ENCODE measurements at places on chromosomes 3 and 15. TPM values are rescaled to one million over a fixed set of nuclear protein-coding genes. Genes with fewer than 3 reads are reported as not detected.

The MYH15 gene
- total RNA-seq, result 0.19 TPM

The NMD3 gene
- 107 TPM for total RNA-seq

The ACKR2 gene
- not detected for total RNA-seq

The GOLGA8M gene
- 0.09 TPM for total RNA-seq

The CHRM5 gene
- total RNA-seq, result under 0.01 TPM

The PLA1A gene
- 0.18 TPM for total RNA-seq

The CLRN1 gene
- not detected for total RNA-seq

The CPEB1 gene
- not detected for total RNA-seq

The SLC38A3 gene
- not detected for total RNA-seq

Data from endothelial cell of coronary artery (primary cell).